ENCODE measurements at places on chromosomes 12 and 14.

DNA sequence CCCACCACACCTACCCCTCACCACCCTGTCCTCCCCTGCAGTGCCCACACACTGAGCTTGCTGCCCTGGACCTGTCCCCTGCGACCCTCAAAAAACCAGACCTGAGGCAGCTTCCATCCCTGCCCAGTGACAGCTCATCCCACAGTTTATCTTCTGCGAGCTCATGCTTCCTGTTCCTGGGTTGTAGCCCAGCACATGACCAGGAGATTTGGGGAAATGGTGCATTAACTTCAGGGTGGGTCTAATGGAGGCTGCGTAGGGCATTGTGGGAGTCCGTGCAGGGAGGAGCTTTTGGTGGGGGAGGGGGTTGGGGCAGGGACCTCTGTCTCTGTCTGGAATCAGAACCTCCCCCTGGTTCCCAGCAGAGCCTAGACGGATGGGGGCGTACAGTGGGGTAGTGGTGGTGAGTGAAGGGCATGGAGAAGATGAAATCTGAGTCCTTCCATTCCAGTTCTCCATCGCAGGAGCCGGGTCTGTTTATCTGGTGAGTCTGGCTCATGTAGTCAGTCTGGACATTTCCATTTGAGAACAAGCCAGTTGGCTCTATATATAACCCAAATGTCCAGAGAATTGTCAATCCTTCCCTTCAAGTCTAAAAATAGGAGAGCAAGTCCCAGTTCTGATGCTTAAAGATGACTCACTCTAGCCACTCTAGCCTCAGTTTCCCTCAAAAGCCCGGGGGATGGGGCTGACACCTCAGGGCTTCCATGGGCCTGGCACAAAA lies 270.9 kb downstream of the CACNA1C start:
- no peak for DNase-seq

GRCh38 chr12:54740882-54741281 lies 92.7 kb upstream of the DCD start:
- no peak for DNase-seq

GRCh38 chr14:72599579-72600470 lies 294.1 kb downstream of the DPF3 start:
- peak; percentile 55 for DNase-seq

DNA sequence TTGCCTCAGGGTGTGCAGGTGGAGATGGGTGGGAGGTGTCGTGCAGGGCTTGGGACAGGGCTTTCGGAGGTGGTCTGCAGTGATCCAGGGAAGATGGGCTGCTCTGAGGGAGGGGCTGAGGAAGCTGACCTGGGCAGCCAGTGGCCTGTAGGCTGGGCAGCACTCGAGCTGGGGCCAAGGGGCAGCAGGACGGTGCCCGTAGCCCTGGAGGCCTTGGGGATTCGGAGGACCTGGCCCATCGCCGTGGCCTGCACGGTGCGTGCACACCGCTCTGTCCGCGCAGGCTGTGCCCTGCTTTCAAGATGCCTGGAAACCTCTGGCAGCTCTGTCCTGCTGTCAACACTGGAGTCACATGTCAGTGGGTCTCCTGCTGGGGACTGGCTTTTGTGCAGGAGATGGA lies 9.1 kb downstream of the PACS2 start:
- no peak for DNase-seq

DNA sequence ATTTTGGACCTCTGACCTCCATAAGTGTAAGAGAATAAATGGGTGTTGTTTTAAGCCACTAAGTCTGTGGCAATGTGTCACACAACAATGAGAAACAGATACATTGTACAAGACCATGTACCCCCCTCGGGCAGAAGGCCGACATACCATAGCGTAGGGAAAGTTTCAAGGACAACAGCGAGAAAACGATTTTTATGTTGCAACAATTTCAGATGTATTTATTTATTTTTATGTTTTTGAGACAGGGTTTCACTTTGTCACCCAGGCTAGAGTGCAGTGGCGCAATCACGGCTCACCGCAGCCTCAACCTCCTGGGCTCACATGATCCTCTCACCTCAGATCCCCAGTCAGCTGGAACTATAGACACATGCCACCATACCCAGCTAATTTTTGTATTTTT lies 136.4 kb upstream of the NCOR2 start:
- no peak for DNase-seq

GRCh38 chr12:88604646-88605045 lies 24.4 kb upstream of the KITLG start:
- DNase-seq, result no peak

GRCh38 chr14:55707365-55707804 lies 127.4 kb downstream of the KTN1 start:
- DNase-seq, result peak; percentile 49

DNA sequence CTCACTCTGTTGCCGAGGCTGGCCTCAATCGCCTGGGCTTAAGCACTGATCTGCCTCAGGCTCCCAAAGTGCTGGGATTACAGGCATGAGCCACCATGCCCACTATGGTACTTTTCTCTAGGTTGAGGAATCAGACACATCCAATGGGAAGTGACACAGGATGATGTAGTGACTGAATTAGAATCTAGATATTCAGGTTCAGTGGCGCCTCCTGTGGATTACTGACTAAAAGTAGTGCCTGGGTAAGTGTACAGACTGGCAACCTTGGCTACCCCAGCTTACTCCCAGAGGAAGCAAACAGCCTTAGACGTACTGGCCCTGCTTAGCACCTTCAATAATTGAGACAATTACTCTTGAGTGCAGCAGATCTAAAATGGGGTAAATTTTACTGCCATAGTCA lies 22.8 kb downstream of the GALNT8 start:
- no peak for DNase-seq

DNA sequence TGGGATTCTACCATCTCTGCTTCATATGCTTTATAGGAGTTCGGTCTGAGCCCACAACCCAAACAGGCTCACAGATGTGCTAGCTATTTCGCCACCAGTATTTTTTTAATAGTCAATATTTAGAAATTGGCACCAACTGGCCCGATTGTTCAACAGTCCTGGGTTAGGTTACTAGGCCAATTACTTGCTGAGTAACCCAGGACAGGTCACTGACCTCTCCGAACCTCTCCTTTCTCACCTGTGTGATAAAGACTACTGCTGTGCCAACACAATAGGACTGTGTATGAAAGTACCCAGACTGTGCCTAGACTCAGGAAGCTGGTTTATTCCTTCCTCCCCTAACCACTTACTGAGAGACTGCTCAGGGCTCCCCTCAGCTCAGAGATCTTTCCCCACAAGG lies 8.3 kb downstream of the BDKRB2 start:
- no peak for DNase-seq

GRCh38 chr14:28467611-28468010 lies 299.0 kb upstream of the FOXG1 start:
- no peak for DNase-seq

GRCh38 chr14:100051543-100051942 lies 13.7 kb upstream of the EVL start:
- DNase-seq, result no peak

- DNase-seq, result no peak
These were observed 117.6 kb upstream of the PWP1 start for GRCh38 chr12:107567876-107568619.

GRCh38 chr12:131869871-131870418 lies 24.5 kb upstream of the ULK1 start:
- DNase-seq, result peak; percentile 47

DNA sequence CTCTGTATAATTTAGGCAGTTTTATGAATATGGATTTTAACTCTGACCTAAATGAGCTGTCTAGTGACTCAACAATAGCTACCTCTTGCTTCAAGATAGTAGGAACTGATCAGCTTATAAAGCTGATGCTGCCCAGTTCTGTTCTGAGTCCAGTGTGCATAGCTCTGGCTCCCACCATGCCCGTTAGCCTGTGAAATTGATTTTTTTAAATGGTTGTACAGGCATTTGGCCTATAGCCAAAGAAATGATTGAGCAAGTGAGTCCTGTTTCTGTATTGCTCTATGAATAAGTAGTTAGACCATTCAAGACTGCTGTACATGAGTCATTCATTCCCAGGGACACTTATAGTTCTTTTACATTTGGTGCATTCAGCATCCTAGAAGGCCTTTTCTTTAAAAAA lies 36.4 kb downstream of the SAMD4A start:
- peak; percentile 68 for DNase-seq
